ENCODE measurements at places on chromosomes 5 and 9.

DNA sequence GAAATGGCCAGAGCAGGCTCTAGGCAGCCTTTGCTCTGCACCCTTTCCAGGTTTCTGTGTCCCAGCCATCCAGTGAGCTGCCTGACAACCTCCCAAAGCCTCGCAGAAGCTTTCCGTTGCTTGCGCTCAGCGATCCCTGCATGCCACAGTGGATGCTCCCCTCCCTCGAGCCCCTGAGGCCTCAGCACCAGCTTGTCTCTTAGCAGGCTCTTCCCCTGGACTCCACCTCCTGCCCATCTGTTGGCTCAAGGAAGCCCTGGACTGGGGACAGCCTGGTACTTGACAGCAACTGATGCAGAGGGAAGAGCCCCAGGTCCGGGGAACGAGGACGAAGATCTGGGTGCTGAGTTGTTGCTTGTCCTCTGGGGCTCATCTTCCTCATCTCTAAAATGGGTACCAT lies 23.2 kb downstream of the TSPAN17 start:
- H3K27ac ChIP-seq, result no peak overlapping the region
- DNase-seq, result no peak
- H3K4me3 ChIP-seq, result no peak overlapping the region
- peaks cover 14% of the 10 kb centered on the region for H3K4me1 ChIP-seq
- peaks cover 3% of the 10 kb centered on the region for H3K27me3 ChIP-seq

DNA sequence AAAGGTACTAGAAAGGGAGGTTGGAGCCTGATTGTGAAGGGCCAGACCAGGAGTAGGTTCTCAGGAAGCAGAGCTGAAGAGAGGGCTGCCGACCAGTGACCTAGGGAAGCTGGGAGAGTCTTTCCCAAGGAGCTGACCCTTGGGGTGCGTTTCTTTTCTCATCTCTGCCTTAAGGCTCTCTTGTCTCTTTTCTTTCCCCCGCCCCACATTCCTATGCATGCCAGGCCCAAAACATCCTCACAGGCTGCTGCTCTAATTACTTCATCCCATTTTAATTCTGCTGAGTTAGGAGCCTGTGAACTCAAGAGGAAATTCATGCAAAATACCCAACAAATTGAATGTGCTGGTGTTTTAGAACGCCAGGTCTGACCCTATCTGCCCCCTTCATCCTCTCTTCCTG lies 46.9 kb upstream of the HSPA9 start:
- H3K4me1 ChIP-seq, result no peaks in the 10 kb centered on the region
- H3K27me3 ChIP-seq, result peaks cover 4% of the 10 kb centered on the region
- no peak overlapping the region for H3K4me3 ChIP-seq
- H3K36me3 ChIP-seq, result no peaks in the 10 kb centered on the region
- no peak overlapping the region for H3K27ac ChIP-seq

GRCh38 chr9:35311891-35312639 lies 150.3 kb downstream of the UNC13B start:
- H3K4me3 ChIP-seq, result no peak overlapping the region
- H3K27me3 ChIP-seq, result peaks cover 3% of the 10 kb centered on the region
- H3K36me3 ChIP-seq, result no peaks in the 10 kb centered on the region
- no peak for DNase-seq

DNA sequence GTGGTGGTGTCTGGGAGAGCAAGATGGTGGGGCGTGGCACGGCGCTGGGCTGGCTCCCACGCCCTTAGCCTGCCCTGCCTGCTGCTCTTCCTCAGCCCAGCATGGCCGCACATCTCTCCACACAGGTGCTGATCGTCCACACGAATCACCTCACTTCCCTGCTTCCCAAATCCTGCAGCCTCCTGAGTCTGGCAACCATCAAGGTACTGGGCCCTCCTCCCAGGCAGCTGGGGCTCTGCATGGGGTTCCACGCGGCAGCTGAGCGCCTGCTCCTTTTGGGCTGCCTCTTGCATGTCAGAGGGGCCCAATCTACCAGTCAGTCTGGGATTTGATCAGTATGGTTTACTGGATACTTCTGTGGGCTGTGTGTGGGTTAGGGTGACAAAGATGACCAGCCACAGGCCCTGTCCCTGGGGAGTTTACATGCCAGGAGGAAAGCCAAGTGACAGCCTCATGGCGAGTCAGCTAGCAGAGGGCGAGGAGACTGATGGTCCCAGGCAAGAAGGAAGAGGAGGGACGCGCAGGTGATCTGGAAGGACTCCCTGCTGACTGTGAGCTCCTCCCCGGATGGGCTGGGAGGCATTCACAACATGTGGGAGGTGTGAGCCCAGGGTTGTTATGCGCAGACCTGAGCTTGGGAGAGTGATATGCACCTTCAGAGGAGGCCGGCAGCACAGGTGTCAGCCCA lies 6.0 kb downstream of the LRSAM1 start:
- H3K36me3 ChIP-seq, result peaks cover 7% of the 10 kb centered on the region
- H3K27ac ChIP-seq, result no peak overlapping the region
- H3K27me3 ChIP-seq, result peaks cover 2% of the 10 kb centered on the region
- no peak overlapping the region for H3K4me3 ChIP-seq

GRCh38 chr5:124825250-124825982 lies 79.0 kb upstream of the ZNF608 start:
- H3K4me3 ChIP-seq, result no peak overlapping the region
- H3K27ac ChIP-seq, result no peak overlapping the region
- H3K27me3 ChIP-seq, result no peaks in the 10 kb centered on the region
- no peak for DNase-seq

DNA sequence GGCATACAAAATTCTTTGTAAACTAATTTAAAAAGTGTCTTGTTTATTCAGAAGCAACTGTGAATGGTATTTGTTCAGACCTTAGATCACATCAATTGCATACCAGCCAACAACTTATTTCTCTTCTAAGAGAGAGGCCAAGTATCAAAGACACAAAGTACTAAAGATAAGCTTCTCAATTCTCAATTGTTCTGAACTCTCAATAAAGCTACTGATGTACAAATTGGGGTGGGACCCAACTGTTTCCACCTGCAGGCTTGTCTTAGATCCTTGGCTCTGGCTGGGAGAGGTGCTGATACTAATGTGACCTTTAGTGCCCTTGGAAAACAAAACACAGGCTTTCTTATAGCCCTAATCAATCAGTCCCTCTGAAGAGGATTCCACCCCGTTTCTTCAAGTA lies 22.1 kb downstream of the XRCC4 start:
- DNase-seq, result no peak
- H3K4me3 ChIP-seq, result no peak overlapping the region
- peaks cover 9% of the 10 kb centered on the region for H3K36me3 ChIP-seq
- H3K27me3 ChIP-seq, result no peaks in the 10 kb centered on the region
- H3K4me1 ChIP-seq, result peaks cover 4% of the 10 kb centered on the region

- no peaks in the 10 kb centered on the region for H3K4me1 ChIP-seq
- H3K27ac ChIP-seq, result no peak overlapping the region
- no peak overlapping the region for H3K4me3 ChIP-seq
- H3K36me3 ChIP-seq, result no peaks in the 10 kb centered on the region
- no peak for DNase-seq
Observed at GRCh38 chr5:22644859-22645258, 208.3 kb downstream of the CDH12 start.

- no peak overlapping the region for H3K27ac ChIP-seq
- peaks cover 4% of the 10 kb centered on the region for H3K36me3 ChIP-seq
- peaks cover 3% of the 10 kb centered on the region for H3K27me3 ChIP-seq
- no peaks in the 10 kb centered on the region for H3K4me1 ChIP-seq
- DNase-seq, result no peak
Observed at GRCh38 chr5:20514145-20514544, 526.1 kb upstream of the CDH18 start.

GRCh38 chr9:7368410-7369292 lies 430.9 kb downstream of the DMAC1 start:
- no peak overlapping the region for H3K4me3 ChIP-seq
- no peak for DNase-seq
- peaks cover 2% of the 10 kb centered on the region for H3K27me3 ChIP-seq

DNA sequence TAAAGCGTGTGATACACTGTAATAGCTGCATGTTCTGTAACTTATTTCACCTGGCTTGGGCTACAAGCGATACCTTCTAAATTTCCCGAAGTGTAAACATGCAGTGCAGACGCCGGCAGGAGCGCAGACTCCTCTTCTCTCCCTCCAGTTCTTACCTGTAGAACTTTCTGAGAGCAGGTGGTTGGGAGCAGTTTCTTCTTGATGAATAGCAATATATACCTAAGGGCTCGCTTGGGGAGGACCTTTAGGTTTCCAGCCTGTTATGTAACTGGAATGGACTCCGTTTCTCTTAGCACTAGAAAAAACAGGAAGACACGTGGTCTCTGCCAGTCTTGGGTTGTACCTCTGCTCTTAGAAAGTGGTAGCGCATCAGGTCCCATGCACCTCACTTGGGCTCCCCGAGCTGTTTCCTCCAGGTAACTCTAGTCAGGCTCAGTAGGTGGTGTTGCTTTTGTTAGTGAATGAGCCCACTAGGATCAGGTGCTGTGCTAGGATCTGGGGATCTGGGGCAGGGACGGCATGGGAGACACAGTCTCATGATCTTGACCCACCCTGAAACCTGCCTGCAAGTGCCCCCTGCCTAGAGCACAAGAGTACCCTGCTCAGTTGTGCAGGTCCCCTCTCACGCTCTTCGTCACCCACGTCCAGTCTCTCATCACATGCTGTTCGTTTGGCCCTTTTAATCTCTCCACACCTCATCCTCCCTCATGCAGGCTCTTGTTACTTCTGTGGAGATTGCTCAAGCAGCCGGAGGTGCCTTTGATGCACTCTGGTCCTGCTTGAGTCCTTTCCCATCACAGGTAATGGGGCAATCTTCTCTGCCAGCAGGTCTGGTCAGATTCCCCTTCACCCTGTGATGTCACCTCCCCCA lies 2.8 kb downstream of the TENT4A start:
- peaks cover 19% of the 10 kb centered on the region for H3K27me3 ChIP-seq
- peaks cover 72% of the 10 kb centered on the region for H3K4me1 ChIP-seq
- no peaks in the 10 kb centered on the region for H3K36me3 ChIP-seq
- peak overlapping the region; percentile 73 for H3K27ac ChIP-seq
- H3K4me3 ChIP-seq, result peak overlapping the region; percentile 87
- no peak for DNase-seq

DNA sequence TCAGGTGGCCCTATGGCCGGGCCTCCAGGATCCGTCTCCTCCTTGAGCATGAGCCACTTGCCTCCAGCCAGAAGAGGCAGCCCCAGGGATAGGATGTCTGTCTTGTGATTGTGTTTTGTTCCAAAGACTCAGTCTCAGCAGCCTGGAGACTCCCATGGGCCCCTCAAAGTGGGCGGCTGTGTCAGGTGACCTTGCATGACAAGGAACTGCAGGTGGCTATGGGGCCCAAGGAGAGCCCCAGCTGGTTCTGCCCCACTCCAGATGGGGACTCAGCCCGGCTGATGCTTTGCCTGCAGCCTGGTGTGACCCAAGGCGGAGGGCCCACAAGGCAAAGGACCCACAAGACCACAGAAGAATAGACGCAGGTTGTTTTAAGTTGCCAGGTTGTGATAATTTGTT lies 284.3 kb upstream of the IRX4 start:
- H3K27ac ChIP-seq, result no peak overlapping the region
- H3K27me3 ChIP-seq, result no peaks in the 10 kb centered on the region
- H3K36me3 ChIP-seq, result no peaks in the 10 kb centered on the region
- no peak for DNase-seq
- no peaks in the 10 kb centered on the region for H3K4me1 ChIP-seq

DNA sequence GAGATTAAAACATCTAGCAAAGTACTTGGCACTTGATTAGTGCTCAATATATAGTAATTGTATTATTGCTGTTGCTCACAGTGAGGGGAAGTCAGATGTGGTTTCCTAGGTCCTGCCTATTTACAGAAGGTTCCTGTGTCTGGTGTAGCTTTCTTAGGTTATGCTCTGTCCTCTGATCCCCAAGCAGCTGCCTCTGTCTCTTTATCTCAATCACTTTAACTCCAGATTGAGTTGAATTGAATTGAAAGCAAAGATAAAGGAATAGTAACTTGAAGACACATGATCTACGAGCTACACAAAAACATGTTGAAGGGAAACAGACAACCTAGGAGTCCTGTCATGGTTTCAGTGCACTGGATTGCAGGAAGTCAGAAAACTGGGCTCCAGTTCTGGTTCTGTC lies 113.9 kb upstream of the ADAMTSL1 start:
- H3K4me3 ChIP-seq, result no peak overlapping the region
- H3K36me3 ChIP-seq, result no peaks in the 10 kb centered on the region
- DNase-seq, result no peak
- peaks cover 2% of the 10 kb centered on the region for H3K27me3 ChIP-seq
- H3K4me1 ChIP-seq, result no peaks in the 10 kb centered on the region
- no peak overlapping the region for H3K27ac ChIP-seq

DNA sequence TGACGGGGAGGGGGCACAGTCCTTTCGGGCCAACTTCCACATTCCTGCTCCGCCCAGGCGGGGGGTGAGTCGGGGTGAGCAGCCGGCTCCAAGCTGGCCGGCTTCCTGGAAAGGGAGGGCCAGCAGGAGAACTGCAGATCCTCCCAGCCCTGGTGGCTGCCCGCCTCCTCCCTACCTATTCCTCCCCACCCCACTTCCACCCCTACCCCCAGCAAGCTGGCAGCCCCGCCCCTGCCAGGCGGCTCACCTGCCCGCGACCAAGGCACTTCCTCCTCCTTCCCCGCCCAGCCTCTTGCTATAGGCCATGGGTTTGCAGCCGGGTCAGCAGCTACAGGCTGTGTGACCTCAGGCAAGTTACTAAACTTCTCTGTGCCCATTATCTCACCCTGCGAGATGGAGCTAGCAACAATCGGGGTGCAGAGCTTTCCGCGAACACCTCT lies 5.6 kb upstream of the IRF1 start:
- peak overlapping the region; percentile 95 for H3K4me3 ChIP-seq
- peak overlapping the region; percentile 99 for H3K27ac ChIP-seq
- peaks cover 86% of the 10 kb centered on the region for H3K4me1 ChIP-seq
- H3K27me3 ChIP-seq, result peaks cover 5% of the 10 kb centered on the region
- no peaks in the 10 kb centered on the region for H3K36me3 ChIP-seq

GRCh38 chr5:37640088-37640487 lies 199.8 kb downstream of the GDNF start:
- DNase-seq, result no peak
- H3K27ac ChIP-seq, result no peak overlapping the region
- H3K4me1 ChIP-seq, result no peaks in the 10 kb centered on the region
